ENCODE measurements at places on chromosomes 12 and 14. TPM values are rescaled to one million over a fixed set of nuclear protein-coding genes. Genes with fewer than 3 reads are reported as not detected.

The LRRC10 gene
- not detected for total RNA-seq

The IRAK3 gene
- total RNA-seq = 7.1 TPM

The SIX6 gene
- total RNA-seq = not detected

The TC2N gene
- 104 TPM for total RNA-seq

The KRT78 gene
- not detected for total RNA-seq

The BCL2L14 gene
- total RNA-seq = 13.5 TPM

The RIPK3 gene
- 56.5 TPM for total RNA-seq

The ZBTB42 gene
- total RNA-seq = 10.3 TPM

The MYF6 gene
- total RNA-seq = not detected

The CHURC1 gene
- total RNA-seq = 58.7 TPM

The PROX2 gene
- 0.06 TPM for total RNA-seq

The RTN1 gene
- 46.0 TPM for total RNA-seq

The HOXC6 gene
- 0.26 TPM for total RNA-seq

The GPR135 gene
- 3.4 TPM for total RNA-seq

The TCL1A gene
- total RNA-seq = 0.14 TPM

The ZNF140 gene
- total RNA-seq = 17.5 TPM

The GLT8D2 gene
- total RNA-seq = 17.9 TPM

The SOX5 gene
- total RNA-seq = 15.0 TPM

The CD69 gene
- total RNA-seq = 18.4 TPM

The SERPINA9 gene
- not detected for total RNA-seq

The PKP2 gene
- total RNA-seq = 39.3 TPM

The SRSF5 gene
- 343 TPM for total RNA-seq

The KRT73 gene
- not detected for total RNA-seq
